NCI-H1436 (cell line): ENCODE measurements at places on chromosomes 7 and 10.

DNA sequence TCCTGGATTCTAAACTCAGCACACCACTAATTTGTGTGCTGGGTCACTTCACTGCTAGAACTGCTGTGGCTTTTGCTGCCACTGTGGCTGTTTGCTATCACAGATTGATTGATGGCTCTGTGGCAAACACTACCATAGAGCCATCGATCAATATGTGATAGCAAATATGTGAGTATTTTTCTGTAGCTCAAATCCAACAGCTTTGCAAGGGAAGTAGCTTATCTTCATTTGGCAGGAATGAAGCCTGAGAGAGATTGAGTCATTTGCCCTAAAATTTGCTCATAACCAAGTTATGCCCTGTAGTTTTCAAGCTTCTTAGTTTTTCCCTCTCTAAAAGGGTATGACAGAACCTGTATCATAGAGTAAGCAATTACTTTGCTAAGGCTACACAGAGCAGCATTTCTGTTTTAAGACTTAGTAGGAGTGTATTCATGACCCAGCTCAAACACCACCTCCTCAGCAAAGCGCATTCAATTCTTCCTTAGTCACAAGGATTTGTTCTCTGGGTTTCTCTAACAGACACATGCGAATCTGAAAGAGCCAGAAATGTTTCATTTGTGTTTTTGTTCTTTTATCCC lies 43.1 kb downstream of the MINPP1 start:
- no peak for DNase-seq

- no peak for DNase-seq
Observed at GRCh38 chr10:116879817-116880216, 30.5 kb downstream of the ENO4 start.

DNA sequence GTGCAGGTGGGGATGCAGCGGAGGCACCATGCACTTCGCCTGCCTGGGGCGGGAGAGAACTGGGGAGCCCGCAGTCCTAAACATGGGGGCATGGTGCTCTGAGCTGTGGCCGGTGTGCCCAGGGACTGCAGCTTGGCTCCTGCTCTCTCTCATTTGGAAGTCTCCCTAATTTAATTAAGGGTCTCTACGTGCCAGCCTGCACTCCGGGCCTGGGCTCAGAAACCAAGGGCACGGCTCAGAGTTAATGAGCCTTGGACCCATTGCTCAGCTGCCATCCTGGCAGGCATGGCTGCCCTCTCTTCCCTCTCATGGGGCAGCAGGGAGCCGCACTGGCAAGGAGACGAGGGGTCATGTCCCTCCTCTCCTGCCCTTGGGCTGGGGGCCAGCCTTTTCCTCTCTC lies 115.6 kb downstream of the CDH23 start:
- no peak for DNase-seq

DNA sequence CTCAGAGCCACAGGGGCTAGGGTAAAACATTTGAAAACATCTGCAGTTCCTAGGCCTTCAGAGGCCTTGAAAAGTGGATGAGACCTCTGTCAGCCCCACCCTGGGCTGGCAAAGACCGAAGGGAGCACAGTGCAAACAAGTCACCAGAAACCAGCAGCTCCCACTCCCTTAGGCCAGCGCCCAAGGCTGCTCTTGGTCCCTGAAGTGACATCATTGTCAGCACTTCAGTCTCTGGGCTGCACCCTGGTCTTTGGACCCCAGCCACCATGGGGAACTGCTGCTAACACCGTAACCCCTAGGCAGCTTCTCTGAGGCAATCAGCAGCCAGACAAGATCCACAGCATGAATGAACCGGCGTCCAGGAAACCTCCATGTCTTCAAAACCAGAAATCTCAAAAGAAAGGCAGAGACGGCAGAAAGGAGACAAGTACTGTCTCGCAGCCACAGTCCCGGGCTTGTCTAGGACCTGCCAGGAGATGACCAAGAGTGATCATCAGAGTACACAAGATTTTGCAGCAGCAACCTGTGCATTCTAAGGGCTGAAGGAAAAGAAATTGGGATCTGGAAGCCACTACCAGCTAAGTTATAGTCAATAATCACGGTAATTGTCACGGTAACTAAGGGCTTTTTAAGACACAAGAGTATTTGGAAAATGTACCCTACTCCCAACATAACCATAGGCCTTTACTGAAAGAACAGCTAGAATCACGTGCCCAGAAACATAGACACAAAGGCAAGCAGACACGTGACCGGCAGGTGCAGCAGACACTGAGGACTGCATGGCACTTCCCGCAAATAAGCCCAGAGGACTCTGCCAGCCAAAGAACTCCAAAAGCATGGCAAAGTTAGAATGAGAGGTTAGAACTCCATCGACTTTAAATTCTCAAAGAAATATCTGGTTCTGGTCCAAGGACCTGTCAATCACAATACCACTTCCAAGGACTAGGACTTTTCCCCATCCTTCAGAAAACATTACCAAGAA lies 23.3 kb downstream of the CPXM2 start:
- peak; percentile 9 for DNase-seq

GRCh38 chr7:98807068-98808048 lies 62.5 kb downstream of the TMEM130 start:
- DNase-seq = no peak

- no peak for DNase-seq
Observed at GRCh38 chr7:72099784-72100183, 312.4 kb downstream of the CALN1 start.

DNA sequence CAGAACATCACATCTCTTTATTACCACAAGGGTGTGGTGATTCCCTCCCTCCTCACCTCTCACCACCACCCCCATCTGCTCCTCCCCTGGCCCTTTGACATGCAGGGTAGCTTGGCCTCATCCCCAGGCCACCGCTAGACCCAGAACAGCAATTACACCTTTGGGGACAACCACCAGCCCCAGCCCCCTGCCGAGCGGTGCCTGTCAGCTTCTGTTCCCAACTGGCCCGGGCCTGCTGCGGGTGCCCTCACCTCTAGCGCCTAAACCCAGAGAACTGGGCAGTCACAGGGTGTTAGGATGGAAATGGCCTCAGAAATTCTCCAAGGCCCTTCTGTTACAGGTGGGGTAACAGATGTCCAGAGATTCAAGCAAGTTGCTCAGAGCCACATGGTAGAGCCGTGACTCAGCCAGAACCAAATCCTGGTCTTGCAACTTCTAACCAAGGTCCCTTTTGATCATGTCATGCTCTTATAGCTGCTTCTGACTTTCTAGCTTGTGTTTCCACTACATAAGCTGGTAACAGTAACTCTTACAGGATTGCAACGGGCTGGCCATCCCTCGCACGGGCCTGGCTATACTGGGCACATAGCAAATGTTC lies 78.0 kb downstream of the PRKAG2 start:
- DNase-seq = no peak

DNA sequence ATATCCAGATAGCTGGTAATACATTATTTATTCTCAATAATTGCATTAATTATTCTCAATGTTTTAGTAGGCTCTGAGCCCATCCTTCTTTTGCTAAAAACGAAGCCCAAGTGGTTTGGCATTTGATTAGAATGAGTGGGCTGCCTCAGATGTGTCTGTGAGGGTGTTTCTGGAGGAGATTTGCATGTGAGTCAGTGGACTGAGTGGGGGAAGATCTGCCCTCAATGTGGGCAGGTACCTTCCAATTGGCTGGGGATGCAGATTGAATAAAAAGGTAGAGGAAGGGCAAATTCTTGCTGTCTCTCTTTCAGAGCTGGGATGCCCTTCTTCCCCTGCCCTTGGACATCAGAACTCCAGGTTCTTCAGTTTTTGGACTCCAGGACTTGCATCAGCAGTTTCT lies 290.6 kb upstream of the SMIM30 start:
- no peak for DNase-seq

GRCh38 chr7:69643708-69644445 lies 45.6 kb downstream of the AUTS2 start:
- no peak for DNase-seq

DNA sequence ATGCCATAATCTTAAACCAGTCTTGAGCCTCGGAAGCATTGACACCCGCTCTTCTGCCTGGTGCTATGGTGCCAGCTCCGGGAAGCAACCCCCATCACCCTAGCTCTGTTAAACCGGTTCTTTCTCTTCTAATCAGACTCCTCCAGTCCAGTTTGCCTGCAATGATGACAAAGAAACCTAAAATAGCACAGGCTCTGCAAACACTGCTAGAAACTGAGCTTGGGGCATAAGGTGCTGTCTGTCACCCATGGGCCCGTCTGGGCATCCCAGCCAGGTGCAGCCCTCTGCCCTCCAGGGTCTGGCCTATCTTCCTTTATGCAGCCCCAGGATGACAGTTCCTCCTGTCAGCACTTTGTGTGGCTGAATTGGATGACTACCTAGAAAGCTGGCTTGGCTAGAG lies 14.2 kb upstream of the CAMK2G start:
- no peak for DNase-seq

DNA sequence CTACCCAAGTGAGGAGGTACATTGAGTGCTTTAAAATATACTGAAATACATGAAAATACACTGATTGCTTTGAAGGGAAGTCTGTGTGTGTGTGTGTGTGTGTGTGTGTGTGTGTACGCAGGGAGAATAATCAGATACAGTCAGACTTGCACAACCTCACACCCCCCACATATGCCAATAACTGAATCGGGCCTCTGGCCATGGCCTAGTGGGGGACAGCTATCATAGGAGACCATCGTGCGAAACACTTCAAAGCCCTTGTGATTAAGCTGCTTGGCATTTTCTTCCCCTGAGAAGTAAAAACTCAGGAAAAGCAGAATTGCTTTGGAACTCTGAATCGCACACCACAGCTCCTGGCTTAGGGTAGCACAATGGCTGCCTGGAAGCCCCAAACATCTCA lies 135.1 kb downstream of the C10orf105 start:
- DNase-seq = no peak

DNA sequence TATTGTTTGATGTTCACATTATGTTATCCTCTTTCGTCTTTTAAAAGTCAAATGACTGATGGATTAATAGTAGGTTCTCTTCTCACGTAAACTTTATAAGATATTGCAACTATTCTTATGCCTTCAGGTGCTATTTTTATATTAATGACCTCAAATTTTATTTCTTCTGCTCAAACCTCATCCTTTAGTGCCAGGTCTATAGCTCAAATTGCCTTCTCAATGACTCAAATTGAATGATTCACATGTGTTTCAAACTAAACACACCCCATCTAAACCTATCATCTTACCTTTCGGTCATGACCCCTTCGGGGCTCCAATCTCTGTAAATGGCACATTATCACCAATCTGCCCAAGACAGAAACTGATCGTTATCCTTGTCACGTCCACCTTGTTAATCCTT lies 22.0 kb upstream of the LIPF start:
- DNase-seq = no peak

GRCh38 chr7:156962897-156963296 lies 13.4 kb downstream of the NOM1 start:
- DNase-seq = no peak

DNA sequence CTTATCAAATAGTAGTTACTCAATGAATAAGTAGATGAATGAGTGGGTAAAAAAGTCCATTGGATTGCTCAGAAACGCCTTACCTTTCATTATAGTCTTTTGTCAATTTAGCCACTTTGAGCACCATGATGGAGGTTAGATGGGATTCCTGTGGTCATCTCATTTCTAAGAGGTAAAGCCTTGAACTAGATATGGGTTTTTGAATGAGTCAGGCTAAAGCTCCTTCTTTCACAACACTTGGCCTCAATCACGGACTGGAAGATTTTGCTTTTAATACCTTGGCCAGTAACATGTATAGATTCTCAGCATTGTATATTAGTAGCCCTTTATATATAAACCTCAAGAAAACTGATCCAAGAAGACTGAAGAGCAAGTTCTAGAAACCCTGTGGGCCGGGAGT lies 99.7 kb upstream of the CCDC6 start:
- no peak for DNase-seq

DNA sequence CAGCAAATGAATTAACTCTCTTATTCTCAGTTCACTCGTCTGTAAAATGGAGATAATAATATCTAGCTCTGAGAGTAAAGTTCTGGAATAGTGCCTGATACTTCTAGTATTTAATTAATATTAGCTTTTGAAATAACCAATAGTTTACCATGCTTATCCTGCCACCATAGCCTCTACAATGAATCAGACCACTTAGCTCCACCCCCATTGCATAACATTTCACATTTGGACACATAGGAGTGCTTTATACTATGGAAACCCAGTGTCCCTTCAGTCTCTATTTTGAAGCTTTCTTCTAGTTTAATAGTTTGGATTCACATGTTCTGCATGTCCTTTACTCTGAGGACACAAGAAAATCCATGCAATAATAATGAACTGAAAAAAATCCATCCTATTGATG lies 427.3 kb upstream of the C7orf33 start:
- no peak for DNase-seq

GRCh38 chr10:124287071-124287685 lies 131.5 kb downstream of the OAT start:
- no peak for DNase-seq

- DNase-seq = no peak
Observed at GRCh38 chr7:145293754-145294153, 457.9 kb upstream of the TPK1 start.

- no peak for DNase-seq
Observed at GRCh38 chr7:55423891-55424290, 58.8 kb downstream of the LANCL2 start.

DNA sequence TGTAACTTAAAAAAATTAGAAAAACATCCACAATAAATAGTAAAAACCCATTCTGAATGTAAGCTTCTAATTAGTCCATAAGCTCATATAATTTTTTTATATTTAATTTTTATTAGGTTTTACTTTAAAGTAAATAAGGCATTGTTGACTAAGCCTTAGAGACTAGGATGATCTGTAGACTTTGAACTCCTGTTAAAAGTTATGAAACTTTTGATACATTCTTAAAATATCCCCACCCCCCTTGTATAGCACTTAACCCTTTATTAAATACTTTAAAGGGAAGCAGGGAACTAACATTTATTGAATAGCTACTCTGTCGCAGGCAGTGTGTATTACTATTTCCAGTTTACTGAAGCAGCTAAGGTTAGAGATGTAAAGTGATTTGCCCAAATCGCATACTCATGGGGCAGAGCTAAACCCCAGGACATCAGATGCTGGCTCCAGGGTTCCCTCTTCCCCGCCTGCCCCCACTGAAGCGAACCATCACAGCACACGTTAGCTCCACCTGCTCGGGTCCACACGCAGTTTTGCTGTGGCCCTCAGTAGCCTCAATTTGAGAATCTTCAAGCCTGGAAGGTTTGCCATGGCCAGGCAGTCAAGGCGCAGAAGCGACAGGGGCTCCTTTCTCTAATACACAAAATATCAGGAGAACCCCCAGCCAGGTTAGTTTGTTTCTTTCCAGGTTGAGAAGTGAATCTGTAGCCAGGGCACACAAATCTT lies 762 bp downstream of the PON1 start:
- no peak for DNase-seq

DNA sequence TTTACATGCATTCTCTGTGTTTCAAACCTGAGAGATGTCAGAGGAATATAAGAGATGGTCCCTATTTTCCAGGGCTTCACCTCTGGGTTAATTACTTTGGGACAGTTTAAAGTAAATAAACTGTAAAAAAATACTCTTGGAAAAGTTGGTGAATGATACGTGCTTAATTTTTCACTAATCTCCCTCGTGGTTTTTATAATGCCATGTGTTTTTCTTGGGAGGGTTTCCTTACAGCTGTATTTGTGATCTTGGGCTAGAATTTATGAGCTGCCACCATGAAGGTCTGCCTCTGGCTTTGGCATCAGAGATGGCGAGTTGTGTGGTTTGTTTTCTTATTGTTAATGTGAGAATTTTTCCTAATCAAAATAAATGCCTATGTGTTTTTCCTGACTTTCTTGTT lies 322.5 kb downstream of the AUTS2 start:
- no peak for DNase-seq
